ENCODE measurements at places on chromosomes 11 and 22. TPM values are rescaled to one million over a fixed set of nuclear protein-coding genes. Genes with fewer than 3 reads are reported as not detected.

The USH1C gene
- total RNA-seq, result 1.2 TPM

The PRRG4 gene
- total RNA-seq, result 2.3 TPM

The OR8G1 gene
- not detected for total RNA-seq

The DTX4 gene
- 4.7 TPM for total RNA-seq

The KDM4E gene
- total RNA-seq, result not detected

The PAX6 gene
- total RNA-seq, result 1.0 TPM

The HBG1 gene
- not detected for total RNA-seq

The SCGB2A2 gene
- total RNA-seq, result not detected

The CRYBB1 gene
- not detected for total RNA-seq

The HMOX1 gene
- total RNA-seq, result 453 TPM

The MRPL11 gene
- total RNA-seq, result 107 TPM
